Activated T-cell treated with anti-CD3 and anti-CD28 coated beads, Interleukin-2, amount 50 U/mL, for 72 hours (primary cell): ENCODE measurements at places on chromosomes 3 and 15. TPM values are rescaled to one million over a fixed set of nuclear protein-coding genes. Genes with fewer than 3 reads are reported as not detected.

GRCh38 chr3:47404431-47404876 lies 23.6 kb downstream of the PTPN23 start:
- no peak for DNase-seq

DNA sequence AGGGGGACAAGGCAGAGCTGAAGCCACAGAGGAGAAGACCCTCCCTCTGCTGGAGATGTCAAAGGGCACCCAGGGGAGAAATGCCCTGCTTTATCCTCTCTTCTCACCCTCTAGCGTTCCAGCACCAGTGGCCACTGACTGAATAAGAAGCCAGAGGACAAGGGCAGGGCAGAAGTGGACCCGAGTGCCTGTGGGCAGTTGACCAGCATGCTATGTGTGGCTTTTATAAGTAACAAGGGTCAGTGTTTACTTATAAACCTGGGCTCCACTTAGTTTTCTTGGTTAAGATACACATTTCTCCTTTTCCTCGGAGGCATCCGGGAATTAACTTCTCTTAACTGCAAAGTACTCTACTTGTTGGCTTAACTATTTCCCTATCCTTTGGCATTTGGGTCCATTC lies 13.3 kb upstream of the HDAC11 start:
- DNase-seq: no peak

GRCh38 chr3:156171281-156172267 lies 51.2 kb downstream of the KCNAB1 start:
- DNase-seq: no peak

- DNase-seq: no peak
Measured at GRCh38 chr3:149239357-149239936, 17.8 kb upstream of the CP start.

DNA sequence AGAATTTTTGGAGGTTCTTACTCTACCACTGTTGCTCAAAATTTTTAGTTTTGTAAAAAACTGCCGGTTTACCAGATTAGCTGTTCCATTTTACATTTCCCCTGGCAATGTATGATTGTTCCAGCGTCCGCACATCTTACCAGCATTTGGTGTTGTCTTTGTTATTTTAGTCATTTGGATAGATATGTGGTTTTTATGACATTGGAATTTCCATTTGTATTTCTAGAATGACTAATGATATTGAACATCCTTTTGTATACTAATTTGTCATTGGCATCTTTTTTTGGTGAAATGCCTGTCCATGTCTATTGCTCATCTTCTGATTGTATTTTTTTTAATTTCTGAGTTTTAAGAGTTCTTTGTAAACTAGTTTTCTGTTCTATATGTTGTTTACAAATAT lies 28.5 kb downstream of the LRRC28 start:
- DNase-seq: no peak

- DNase-seq: no peak
Measured at GRCh38 chr3:12799525-12800440, 3.3 kb downstream of the CAND2 start.

GRCh38 chr3:169002689-169003088 lies 660.8 kb downstream of the MECOM start:
- DNase-seq: no peak

DNA sequence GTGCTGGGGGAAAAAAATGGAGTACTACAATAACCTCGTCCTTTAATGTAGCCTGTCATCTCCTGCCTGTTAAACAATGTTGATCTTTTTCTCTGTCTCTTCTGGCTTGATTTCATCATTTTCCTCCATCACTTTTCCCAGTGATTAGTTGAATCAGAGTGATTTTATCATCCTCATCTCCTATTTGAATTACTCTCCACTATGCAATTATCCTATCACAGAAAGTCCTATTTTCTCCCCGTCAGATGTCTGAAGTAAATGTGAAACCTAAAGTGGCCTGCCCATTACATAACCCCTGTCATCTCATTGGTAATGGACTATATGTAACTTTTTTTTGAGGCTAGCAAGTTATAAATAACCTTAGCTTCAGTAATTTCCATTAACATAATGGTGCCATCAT lies 201.8 kb downstream of the CACNA2D3 start:
- no peak for DNase-seq

GRCh38 chr15:78429477-78429876 lies 8.5 kb upstream of the IREB2 start:
- no peak for DNase-seq

DNA sequence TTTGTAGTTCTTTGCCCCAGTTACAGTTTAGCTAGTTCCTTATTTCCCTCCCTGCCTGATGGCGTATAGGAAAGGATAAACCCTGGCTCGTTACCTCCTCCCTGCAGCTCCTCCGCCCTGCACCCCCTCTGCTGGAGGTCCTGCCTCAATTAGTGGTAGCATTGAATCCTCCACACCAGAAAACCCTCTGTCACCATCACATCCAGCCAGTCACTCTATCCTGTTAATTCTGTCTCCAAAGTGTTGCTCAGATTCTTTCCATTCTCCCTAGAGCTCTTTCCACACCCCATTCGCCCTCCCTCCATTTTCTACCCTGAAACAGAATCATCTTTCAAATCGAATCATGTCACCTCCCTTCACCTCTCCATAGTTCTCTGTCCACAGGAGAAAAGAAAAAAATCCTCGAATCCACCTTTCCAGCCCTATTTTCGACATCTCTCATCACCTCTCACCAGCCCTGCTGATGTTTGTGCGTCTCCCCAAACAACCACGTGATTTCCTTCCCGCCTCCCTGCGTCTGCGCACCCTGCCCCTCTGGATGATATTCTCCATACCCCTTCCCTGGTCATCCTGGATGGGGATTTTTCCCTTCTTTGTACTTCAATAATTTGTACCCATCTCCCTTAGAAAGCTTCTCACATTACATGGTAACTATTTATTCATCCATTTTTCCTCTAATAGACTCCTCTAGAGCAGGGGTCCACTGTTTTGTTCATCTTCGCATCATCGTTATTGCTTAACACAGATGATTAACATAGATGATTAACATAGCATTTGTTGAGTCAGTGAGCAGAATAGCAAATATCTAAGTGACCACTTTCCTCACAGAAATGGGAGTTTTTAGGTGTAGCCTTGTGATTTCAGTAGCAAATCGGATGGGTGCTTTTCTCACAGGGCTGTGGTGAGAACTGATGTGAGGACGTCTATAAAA lies 37.1 kb downstream of the MAP3K13 start:
- no peak for DNase-seq

DNA sequence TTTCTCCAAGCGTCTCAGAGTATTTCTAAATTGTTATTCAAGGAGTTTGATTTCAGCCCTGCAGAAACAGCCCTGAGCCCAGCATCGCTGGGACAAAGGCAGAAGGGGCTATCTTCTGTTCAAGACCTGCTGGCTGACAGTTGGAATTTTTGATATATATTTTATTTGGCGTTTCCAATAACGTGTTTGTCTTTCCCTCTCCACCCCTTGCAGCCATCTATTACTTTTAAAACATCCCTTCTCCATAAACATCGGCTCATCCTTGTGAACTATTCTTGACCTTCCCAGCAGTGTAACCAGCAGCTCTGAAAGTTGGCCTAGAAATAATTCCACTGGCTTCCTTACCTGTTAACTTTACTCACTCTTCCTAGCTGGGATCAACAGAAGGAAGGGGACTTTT lies 5.5 kb upstream of the MEIS2 start:
- no peak for DNase-seq

DNA sequence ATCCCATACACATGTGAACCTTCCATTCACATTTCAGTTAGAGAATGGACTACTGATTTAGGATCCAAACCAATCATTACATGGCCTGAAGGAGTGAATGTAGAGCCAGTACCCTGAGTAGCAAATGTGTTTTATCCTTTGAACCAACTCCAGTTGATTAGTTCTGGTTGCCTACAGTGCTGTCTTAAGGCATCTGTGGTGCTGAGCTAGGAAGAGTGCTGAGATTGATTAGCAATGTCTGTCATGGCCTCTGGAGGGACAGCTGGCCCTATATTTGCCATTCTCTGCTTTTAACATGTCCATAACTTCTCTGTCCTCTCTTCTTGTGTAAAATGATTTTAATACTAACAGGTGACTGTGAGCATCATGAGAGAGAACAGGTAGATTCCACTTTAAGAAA lies 11.1 kb downstream of the LRTM1 start:
- no peak for DNase-seq

GRCh38 chr15:76871930-76872329 lies 33.2 kb downstream of the SCAPER start:
- no peak for DNase-seq

DNA sequence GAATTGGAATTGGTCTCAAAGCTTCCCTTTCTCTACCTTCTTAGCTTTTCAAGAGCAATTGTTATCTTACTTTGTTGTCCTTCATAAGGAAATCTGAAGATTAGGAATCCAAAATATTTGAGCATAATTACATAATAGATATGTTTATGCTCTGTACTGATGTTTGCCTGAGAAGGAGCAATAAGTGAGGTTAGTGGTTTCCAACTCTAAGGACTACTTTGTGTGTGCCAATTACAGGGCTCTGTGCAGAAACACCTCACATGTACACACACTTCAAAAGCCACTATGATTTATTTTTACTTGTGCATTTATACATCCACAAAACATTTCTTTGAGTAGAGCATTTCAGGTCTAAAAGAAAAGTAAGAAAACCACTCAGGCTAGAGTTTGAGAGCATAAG lies 49.9 kb downstream of the MME start:
- DNase-seq: no peak

GRCh38 chr15:85607842-85608241 lies 186.9 kb downstream of the KLHL25 start:
- no peak for DNase-seq

DNA sequence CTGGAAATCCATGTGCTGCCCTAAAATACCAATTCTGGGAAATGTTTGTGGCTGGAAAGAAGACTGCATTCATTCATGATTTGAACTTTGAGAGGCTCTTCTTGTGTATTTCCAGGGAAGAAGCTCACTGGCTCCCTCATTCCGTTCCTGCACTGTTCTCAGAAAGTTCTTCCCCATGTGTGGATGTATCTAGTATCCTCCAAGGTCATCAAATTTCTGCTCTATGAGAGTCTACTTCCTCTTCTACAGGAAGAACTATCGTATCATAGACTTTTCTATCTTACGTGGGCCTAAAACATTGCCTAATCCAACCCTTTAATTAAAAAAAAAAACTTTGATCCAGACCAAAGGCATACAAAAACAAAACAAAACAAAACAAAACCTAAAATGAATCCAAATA lies 2.9 kb downstream of the CCR3 start:
- no peak for DNase-seq

The ACTL6A gene
- total RNA-seq: 79.2 TPM

The PEX5L gene
- total RNA-seq: 0.23 TPM

The GOLGA6L4 gene
- total RNA-seq: 0.99 TPM
